ENCODE measurements at places on chromosomes 3 and 15.

GRCh38 chr3:13425689-13426088, 5.6 kb upstream of the NUP210 start:
- no peak for DNase-seq

DNA sequence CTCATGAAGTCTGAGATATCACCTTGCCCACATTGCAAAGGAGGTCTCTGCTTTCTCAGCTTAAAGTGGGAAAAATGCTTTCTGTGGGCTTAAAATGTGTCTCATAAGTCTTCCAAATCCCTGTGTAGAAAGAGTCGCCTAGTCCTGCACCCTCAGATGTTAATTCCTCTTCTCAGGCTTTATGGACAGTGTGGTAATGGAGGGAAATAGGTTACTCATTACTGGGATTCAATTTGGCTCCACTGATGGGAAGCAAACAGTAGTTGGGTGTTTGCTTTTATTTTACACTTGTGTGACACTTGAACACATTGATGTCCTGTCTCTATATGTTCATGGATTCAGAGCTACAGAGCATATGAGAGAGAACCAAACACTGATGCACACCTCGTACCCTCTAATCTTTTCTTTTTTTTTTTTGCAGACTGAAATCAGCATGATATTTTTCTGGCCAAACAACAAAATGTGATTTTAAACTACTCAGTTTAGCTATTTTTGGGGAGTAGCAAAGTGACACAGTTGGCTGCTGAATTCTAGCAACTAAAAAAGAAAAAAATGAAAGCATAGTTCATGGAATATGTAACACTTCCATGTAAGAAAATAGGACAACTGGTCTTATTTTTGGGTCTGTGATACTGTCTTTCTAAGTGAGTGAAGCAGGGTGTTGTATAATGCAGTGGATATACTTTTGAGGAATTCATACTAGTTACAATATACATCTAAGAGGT, 8.6 kb downstream of the PTPRG start:
- no peak for DNase-seq

- no peak for DNase-seq
These were observed 25.3 kb downstream of the ZNF592 start for GRCh38 chr15:84773716-84774115.

GRCh38 chr3:4595710-4596113, 102.6 kb downstream of the ITPR1 start:
- DNase-seq, result no peak

GRCh38 chr3:112550859-112551258, 10.9 kb downstream of the ATG3 start:
- DNase-seq, result no peak

- no peak for DNase-seq
These were observed 233.2 kb upstream of the SEMA6D start for GRCh38 chr15:47484059-47484458.

DNA sequence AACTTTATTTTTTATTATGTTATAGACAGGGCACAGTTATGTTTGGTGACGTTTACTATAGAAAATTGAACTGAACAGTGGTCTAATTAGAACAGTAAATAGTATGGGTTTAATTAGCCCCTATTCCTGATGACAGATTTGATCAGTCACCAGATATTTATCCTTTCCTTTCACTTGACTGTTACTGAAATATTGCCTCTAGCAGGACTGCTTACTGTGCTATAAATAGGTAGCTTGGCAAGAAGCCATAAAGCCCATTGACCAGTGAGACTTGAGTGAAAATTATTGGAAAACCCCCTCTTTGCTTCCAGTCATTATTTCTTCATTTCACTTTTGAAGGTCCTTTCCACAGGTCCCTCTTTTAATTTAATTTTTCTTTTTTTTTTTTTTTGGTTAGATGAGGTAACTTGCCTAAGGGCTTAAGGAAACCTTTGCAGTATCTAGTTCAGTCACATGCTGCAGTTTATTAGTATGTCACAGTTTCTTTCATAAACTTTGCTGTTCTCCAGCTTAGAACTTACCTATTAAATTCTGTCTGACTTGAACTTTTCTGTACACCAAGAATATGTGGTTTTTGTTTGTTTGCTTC, 115.6 kb downstream of the ADAMTSL3 start:
- DNase-seq, result peak; percentile 44

- no peak for DNase-seq
These were observed 14.8 kb downstream of the DOCK3 start for GRCh38 chr3:50689558-50689957.

DNA sequence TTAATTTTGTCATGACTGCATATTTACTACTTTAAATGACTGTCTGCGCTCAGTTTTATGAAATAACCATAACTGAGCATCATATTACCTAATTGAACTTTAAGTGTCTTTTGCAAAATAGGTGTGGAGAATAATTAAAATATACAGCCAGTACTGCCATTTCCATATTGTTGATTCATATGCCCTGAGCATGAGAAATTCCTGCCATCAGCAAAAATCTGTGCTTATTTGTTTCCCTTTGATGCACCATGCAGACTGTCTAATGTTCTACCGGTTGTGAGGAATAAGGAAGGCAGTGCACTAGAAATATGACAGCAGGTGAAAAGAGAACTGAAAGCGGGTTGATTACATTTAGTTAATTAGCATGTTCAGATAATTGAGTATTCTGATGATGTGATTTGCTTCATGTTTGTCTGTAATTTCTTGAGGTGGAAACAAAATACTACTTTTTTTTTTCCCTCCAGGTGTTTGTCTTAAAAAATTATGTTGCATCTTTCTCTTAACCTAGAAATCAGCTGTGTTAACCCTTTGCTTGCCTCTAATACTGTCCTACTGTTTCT, 229.4 kb upstream of the AZI2 start:
- no peak for DNase-seq

DNA sequence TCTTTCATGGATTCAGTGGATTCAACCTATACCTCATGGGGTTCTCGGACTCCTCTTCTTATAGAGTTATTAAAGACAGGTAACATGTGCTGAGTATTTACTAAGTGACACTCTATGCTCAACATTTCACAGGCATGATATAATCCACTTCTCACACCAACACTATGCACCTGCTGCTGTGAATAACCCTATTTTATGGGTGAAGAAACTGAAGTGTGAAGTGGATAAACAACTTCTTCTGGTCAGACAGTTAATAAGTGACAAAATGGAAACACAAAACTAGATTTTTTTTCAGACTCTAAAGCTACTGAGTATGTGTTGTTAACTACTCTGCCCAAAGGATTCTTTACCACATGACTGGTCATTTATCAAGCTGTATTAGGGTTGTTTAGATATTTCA, 403.5 kb downstream of the DIPK2A start:
- DNase-seq, result no peak

DNA sequence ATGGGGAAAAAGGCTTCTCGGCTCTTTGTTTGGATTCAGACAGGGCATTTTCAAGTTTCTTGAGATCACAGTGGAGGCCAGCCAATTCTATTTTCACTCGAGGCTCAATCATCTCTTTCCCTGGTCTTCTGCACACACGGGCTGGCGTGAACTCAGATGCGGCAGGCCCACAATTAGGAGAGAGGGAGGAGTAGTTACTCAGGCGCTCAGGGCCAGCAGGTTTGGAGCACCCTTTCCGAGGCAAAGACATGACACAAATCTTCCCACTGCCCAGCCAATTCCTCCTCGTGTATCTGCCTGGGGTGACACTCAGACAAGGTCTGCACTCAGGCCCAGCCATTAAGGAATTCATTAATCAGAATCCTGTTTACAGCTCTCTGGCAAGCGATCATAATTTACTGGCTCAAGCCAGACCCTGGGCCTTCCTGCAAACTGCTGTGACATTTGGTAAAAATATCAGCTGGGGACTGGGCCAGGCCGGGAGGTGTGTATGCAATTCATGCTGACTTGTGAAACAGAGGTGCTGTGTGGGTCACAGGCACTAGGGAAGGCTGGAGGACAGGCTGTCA, 68.1 kb upstream of the TLE3 start:
- no peak for DNase-seq

- no peak for DNase-seq
These were observed 133.6 kb downstream of the TIGIT start for GRCh38 chr3:114427285-114428043.

DNA sequence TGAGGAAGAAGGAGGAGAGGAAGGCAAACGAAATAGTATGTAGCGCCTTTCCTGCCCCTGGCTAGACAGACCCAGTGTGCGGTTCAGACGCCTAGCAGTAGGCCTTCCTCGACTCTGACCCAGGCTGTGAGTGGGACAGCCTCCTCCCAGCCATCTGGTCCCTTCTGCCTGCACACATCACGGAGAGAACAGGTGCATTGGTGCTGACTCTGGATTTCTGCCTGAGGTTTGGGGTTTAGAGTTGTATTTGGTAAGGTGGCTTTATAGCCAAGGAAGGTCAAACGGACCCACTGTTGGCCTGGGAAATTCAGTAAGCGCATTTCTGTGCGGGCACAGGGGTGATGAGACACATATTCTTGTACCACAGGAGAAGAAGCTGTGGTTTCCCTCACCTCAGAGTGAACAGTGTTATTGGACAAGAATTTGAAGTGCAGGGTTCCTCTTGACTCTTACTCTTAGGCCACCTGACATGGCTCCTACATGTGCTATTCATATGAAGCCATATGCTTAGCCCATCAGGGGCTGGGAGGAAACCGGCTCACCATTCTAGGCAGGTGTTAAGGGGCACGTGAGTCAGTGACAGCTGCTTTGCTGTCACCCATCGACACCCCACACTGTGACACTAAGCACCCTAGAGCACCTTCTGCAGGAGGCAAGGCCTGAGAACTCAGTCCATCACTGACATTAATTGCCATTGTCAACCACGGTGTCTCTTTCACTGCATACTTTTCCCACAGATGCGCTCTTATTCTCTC, 143.3 kb downstream of the CHDH start:
- DNase-seq, result no peak

DNA sequence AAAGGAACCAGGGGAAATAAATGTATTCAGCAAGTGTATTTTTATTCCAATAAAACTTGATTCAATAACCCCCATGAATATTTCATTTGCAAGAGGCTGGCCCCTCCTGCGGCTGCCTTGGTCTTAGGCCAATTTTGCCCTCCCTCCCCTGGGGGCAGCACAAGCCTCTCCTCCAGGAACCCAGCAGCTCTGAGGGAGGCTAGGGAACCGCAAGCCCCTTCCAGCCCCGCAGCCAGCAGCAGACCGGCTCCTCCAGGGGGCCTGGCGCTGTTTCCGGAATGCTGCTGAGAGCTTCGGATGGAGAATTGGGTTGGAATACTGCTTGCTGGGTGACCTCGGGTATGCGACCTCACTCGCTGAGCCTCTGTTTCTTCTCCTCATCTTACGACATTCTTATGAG, 150.1 kb downstream of the RAB11A start:
- DNase-seq, result no peak

- DNase-seq, result peak; percentile 7
These were observed 181.3 kb downstream of the RORA start for GRCh38 chr15:61047783-61048182.

DNA sequence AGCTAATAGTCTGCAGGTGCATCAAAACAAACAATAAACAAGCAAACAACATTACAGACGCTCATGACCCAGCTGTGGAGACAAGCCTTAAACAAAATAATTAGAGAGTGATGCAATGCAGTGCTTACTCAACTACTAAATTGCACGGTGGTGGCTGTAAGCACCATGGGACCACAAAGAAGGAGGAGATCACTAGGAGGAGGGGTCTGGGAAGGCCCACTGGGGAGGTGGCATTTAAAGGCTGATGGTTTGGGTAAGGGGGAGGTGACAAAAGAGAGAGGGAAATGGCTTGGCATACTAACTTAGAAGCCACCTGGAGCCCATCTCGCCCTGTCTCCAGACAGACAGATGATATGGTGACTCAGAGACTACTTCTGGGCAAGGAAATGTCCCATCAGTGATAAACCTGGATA, 516.7 kb downstream of the FOXP1 start:
- peak; percentile 78 for DNase-seq

- DNase-seq, result no peak
These were observed 28.8 kb upstream of the SHC4 start for GRCh38 chr15:48992545-48992944.

- DNase-seq, result peak; percentile 87
These were observed 23.0 kb downstream of the CMTM7 start for GRCh38 chr3:32414522-32415202.

- DNase-seq, result peak; percentile 84
These were observed 6.4 kb downstream of the CELSR3 start for GRCh38 chr3:48656061-48656840.

DNA sequence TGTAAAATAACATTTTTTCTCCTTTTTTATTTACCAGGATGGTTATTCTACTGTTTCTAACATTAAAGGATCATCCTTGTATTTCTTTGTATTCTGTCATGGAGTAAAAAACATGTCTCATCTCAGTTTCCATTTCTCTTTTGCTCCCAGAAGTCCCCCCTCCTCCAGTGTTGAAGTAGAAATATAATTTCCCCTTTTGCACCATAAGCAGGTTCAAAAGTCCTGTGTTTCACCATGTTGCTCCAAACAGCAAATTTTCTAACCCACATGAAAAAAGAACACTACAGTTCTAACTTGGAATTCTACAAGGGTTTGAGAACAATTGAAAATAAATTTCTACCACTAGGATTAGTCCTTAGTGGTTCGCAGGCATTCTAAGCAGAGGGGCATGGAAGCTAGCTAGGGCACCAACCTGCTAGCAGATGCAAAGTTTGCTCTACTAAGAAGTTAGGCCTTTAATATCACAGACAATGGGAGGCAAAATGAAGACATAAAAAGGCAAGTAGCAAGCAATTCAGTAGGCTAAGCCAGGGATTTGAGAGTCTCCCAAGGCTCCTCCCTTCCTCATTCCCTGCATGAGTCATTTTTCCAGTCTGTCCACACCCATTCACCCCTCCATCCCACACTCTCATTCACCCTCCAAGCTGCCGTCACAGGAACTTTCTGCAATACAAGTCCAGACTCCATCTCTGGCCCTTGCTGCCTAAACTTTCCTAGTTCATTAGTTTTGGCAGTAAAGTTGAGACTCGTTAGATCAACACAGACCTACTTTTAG, 2.3 kb upstream of the MBNL1 start:
- DNase-seq, result peak; percentile 99

- DNase-seq, result no peak
These were observed 23.5 kb upstream of the STIMATE start for GRCh38 chr3:52920841-52921240.

- DNase-seq, result no peak
These were observed 211.7 kb downstream of the ZIC1 start for GRCh38 chr3:147620906-147621305.

Data from bronchial epithelial cell (primary cell).